ENCODE measurements at places on chromosomes 16 and 17.

GRCh38 chr17:59666235-59666634 is 41.0 kb downstream of the PTRH2 start:
- DNase-seq: no peak

- no peak for DNase-seq
Observed at GRCh38 chr16:1706386-1707192, 594 bp downstream of the MAPK8IP3 start.

DNA sequence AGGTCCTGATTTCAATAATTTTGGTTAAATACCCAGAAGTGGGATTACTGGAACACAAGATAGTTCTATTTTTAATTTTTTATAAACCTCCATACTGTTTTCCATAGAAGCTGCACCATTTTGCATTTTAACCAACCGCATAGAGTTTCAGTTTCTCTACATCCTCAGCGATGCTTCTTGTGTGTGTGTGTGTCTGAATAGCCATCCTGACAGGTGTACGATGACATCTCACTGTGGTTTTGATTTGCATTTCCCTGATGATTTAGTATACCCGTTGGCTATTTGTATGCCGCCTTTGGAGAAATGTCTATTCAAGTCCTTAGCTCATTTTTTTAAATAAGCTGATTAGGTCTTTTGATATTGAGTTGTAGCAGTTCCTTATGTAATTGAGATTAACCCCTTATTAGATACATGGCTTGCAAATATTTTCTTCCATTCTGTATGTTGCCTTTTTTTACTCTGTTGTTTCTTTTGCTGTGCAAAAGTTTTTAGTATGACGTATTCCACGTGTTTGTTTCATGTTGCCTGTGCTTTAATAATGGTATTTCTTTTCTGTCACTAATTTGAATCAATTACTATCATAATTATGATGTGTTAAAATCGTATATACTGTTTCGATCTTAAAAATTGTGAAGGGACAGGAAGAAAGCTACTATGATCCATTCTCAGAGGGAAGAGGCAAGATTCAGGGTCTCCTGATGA is 227.2 kb upstream of the MON1B start:
- no peak for DNase-seq

DNA sequence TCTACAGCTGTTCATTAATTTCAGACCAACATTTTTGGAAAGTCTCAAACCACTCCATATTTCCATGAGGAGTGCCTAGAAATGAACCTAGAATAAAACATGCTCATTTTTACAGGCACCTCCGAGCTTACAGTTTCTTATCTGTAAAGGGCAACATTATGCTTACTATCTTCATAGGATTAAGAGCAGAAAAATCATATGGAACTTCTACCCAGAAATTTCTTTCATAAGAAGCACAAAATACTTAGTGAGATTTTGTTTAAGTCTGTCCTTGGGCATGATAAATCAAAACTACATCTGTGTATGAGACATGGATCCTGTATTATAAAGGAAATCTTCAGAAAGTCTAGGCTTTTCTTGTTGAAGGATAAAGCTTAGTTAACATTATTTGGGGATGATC is 187.4 kb downstream of the CA10 start:
- no peak for DNase-seq

GRCh38 chr17:70208080-70208794 is 38.9 kb downstream of the KCNJ2 start:
- no peak for DNase-seq

DNA sequence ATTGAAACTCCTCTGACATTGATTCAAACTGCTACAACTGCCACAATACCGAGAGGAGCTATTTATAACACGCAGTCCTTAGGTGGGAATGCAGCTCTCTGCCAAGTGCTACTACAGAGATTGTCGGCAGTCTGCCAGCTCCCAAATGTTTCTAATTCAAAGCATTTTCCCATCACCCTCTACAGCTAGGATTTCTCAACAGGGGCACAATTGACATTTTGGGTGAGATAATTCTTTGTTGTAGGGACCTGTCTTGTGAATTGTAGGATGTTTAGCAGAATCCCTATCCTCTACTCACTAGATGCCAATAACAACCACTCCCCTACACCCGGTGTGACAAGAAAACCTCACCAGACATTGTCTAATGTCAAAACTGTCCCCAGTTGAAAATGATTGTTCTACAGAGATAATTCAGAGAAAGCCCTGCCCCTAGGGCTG is 7.8 kb upstream of the N4BP1 start:
- no peak for DNase-seq

DNA sequence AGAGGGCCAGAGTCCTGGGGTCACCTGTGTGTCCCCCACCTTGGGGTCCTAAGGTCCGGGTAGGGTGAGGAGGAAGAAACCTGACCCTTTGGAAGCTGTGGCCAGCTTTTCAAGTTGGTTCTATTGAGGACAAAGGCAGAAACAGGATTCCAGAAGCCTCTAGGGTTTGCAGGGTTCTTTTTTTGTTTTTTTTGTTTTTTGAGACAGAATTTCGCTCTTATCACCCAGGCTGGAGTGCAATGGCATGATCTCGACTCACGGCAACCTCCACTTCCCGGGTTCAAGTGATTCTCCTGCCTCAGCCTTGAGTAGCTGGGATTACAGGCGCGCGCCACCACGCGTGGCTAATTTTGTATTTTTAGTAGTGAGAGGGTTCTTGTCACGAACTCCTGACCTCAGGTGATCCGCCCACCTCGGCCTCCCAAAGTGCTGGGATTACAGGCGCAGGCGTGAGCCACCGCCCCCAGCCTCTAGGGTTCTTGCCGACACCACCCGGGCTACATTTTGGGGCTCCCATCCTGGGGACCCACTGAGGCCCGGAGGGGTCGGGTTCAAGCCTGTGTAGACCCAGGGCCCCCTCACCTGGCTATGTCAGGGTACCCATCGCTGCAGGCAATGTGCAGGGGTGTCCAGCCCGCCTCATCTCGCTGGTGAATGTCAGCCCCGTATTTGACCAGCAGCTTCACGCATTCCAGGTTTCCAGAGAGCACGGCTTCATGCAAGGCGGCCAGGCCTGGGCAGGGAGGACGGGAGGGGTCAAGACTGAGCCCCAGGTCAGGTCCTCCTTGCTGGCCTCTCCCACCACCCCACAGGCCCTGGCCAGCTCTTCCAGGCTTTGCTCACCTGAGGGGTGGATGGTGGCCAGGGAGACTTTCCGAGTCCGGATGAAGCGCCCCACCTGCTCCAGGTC is 674 bp downstream of the PPP1R27 start:
- DNase-seq: no peak

DNA sequence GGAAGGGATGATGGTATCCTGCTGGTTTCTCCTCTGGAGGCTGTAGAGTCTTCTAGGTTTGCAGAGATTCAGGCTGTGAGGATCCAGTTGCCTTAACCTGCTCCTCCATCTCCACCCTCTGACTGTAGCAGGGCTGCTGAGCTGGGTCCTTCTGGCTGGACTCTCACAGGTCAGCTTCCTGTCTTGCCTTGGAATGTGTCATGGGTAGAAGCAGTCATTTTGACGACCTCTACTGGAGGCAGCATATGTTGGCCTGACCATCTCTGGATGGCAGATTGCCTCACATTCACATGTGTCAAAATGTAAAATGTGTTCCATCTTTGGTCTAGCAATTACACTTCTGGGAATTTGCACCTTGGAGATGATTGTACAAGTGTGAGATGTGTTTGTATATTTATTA is 504.4 kb upstream of the EEF2KMT start:
- DNase-seq: no peak

- no peak for DNase-seq
Observed at GRCh38 chr17:5468075-5468473, 708 bp downstream of the DHX33 start.

- DNase-seq: no peak
Observed at GRCh38 chr17:13642188-13642587, 40.5 kb upstream of the HS3ST3A1 start.

- DNase-seq: no peak
Observed at GRCh38 chr17:8469964-8470363, 34.3 kb downstream of the NDEL1 start.

DNA sequence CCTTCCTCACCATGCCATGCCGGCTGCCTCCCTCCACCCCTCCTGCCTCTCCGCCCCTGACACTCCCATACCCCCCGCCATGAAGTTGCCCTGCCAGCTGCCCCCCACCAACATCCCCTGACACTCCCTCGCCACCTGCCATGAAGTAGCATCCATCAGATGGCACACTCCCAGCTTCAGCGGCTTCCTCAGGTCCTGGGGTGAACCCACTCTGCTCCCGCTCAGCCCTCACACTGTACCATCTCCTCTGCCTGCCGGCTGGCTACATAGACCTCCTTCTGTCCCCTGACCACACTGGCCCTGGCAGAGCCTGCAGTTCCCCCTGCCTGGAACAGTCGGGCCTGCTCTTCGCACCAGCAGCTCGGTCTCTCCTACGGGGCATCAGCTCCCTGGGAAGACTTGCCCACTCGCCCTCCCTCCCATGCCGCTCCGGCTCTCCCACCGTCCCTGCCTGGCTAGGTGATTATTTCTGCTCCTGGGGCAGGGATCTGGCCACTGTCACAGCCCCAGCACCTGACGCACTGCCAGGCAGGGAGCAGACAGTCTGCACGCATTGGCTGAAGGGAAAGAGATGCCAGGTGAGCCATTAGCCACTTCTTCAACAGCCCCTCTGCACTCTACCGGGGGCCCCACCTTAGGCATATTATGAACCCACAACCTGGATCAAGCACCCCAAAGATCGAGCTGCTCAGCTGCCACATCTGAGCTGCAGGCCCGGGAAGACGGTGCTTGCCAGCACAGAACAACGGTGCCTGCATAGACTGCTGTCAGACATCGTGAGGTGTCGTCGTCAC is 9.0 kb downstream of the CANT1 start:
- no peak for DNase-seq

DNA sequence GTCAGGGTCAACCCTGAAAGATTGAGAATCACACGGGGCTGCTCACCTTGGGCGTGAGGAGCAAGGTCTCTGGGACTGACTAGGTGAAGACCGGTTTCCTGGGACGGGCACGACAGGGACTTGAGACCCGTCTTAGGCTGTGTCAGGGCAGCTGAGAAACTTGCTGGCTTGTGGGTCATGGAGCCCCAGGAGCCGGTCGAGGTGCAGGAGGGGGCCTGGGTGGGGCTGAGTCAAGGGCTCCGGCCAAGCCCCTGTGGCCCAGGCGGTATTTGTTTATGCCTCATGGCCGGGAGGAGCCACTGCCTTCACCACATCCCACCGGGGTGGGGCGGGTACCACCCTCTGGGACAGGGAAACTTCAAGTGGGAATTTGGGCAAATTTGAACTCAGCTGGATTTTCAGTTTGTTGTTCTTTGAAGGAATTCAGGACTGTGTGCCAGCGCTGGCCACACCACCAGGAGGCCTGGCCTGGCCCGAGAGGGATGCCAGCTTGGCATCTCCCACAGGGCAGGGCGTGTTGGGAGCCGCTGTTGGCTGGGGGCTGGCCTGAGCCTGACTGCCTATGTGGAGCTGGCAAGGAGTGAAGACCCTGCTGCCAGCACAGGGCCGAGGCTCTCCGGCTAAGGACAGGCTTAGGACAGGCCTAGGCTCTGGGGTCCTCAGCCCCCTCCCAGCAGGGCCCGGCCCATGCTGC is 116.1 kb downstream of the METRNL start:
- no peak for DNase-seq

DNA sequence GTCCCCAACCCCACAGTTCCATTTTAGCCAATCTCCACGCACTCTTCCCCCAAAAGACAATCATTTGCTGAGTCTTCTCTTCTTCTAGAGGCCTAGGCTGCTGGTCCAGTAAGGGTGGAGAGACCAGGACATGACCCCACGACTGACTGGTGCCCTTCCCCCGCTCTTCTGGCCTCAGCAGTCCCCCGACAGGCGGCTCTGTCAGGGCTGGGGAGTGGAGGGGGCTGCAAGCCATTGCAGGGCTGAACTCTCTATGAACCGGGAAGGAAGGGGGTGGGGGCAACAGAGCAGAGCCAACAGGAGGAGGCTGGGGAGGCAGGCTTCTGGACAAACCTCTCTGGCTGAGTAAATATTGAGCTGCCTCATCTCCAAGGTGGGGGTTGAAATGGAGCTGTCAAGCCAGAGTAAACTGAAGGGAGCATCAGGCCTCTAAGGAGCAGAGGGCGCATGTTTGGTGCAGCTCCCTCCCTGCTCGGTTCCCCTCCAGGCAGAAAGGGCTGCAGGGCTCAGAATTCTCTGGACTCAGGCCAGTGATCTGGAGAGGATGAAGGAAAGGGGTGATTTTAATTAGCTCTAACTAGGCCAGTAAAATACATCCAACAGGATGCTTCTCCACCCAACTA is 8.7 kb downstream of the HOXB1 start:
- DNase-seq: no peak

DNA sequence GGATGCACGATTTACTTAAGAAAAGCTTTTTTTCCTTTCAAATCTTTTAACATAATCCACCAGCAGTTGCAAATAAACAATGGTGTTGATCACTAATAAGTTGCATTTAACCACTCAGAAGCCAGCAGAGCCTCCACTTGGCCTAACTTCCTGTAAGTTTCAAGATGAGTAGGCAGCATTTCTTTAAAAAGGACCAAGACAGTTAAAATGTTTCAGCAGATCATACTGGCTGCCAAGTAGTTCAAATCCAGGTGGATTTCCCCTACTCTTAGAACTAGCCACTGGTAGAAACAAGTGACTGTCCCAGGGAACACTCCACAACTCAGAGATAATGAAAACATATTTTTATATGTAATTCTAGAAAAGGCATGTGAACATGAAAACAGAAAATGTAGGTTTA is 17.0 kb upstream of the RFFL start:
- DNase-seq: no peak

GRCh38 chr17:14330492-14330962 is 29.6 kb downstream of the HS3ST3B1 start:
- no peak for DNase-seq

GRCh38 chr16:280991-281659 is 734 bp downstream of the ARHGDIG start:
- no peak for DNase-seq

DNA sequence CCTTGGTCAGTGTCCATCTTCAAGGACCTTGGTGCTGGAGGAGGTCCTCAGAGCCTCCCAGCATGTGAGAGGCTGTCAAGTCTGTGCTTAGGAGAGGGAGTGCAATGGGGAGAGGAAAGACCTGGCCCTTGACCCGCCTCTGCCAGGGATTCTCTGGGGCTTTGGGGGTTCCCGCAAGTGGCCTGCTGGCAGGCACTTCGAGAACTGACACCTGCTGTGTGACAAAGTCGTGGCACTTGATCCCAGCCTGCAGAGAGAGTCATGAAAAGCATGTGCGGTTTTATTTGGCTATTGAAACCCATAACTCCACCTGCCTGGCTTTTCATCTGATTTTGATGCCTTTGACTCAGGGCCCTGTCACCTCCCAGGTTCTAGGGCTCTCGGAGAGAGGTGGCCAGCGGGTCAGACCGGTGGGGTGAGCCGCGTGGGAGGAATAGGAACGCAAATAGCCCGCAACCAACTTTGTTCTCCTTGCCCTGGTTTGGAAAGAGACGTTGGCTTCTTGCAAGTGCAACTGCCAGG is 42.8 kb upstream of the GSE1 start:
- DNase-seq: no peak

All from stimulated activated CD8-positive, alpha-beta memory T cell treated with anti-CD3 and anti-CD28 coated beads, Interleukin-15, amount 100 ng/mL, for 24 hours (primary cell).